ENCODE measurements at places on chromosomes 16 and 17. TPM values are rescaled to one million over a fixed set of nuclear protein-coding genes. Genes with fewer than 3 reads are reported as not detected.

CDK5R1 gene
- total RNA-seq, result 4.2 TPM

FBXW10 gene
- 1.8 TPM for total RNA-seq

BICDL2 gene
- not detected for total RNA-seq

STX8 gene
- total RNA-seq, result 59.4 TPM

CRAMP1 gene
- 13.2 TPM for total RNA-seq

NGFR gene
- total RNA-seq, result 0.90 TPM
